ENCODE measurements at places on chromosomes 3 and 15. TPM values are rescaled to one million over a fixed set of nuclear protein-coding genes. Genes with fewer than 3 reads are reported as not detected.
A peak's percentile ranks its signal among the peaks of the same experiment; 100 is the strongest.

The FGD5 gene
- total RNA-seq: 0.22 TPM

The CA12 gene
- total RNA-seq: 1.8 TPM

The OTOL1 gene
- total RNA-seq: not detected

The DYNLT2B gene
- 9.7 TPM for total RNA-seq

The TTLL13 gene
- 1.0 TPM for total RNA-seq

The ASB14 gene
- not detected for total RNA-seq

The GNAT1 gene
- total RNA-seq: not detected

The SLC22A13 gene
- total RNA-seq: 0.47 TPM

The GRK7 gene
- not detected for total RNA-seq

DNA sequence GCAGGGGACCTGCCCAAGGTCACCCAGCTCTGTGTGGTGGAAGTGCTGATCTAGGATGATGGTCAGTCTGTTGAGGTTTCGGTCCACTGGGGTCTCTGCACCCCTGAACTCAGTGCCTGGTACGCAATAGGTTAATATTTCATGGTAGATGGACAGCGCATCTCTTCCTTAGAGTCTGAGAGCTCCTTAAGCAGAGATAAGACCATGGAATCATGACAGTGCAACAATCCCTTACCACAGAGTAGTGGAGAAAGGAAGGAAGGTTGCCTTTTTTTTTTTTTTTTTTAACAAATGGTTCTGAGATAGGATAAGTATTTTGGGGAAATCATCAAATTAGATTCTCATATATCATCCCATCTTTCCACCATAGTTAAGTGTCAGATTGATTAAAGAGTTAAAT is 79.8 kb upstream of the SLC6A1 start:
- H3K36me3 ChIP-seq: no peaks in the 10 kb centered on the region
- H3K4me1 ChIP-seq: no peaks in the 10 kb centered on the region
- no peak for DNase-seq
- H3K4me3 ChIP-seq: no peak overlapping the region

DNA sequence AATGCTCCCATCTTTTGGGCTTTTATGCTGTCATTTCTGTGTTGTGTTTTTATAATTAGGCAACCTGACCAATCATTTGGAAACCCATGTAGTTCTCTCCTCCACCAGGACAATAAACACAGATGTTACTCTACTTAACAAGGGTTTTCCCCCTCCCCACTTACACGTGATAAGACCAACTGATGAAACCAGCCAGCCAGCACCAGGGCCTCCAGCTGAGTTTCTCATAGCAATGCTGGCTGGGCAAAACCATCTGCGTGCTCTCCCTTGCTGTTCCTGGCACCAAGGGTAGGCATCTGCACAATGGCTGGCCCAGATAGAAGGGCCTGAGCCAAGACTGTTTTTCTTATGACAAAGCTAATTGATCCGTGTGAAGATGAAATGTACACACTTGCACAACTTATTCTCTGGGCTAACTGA is 310.4 kb downstream of the PLCL2 start:
- H3K27ac ChIP-seq: no peak overlapping the region
- H3K36me3 ChIP-seq: no peaks in the 10 kb centered on the region
- no peak for DNase-seq
- no peak overlapping the region for H3K4me3 ChIP-seq
- no peaks in the 10 kb centered on the region for H3K27me3 ChIP-seq

GRCh38 chr3:76998555-76998954 is 41.3 kb upstream of the ROBO2 start:
- H3K36me3 ChIP-seq: no peaks in the 10 kb centered on the region
- DNase-seq: no peak
- H3K4me3 ChIP-seq: no peak overlapping the region
- H3K27me3 ChIP-seq: no peaks in the 10 kb centered on the region
- H3K27ac ChIP-seq: no peak overlapping the region

DNA sequence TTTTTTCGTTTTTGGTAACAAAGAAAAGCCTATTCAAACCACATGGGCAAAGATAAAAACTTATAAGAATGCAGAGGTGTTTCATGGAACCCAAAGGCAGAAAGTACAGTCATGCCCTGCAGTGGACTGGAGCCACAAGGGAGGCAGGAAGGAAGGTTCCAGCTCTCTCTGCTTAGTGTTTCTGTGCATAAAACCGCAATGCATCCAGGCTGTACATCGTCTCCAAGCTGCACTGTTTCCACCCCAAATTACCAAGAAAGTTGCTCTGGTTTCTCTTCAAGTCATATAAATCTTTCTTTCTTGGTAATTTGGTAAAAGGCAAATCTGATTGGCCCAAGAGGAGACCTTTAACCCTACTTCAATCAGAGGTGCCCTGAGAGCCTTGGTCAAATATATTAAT is 15.8 kb downstream of the TRAT1 start:
- no peak overlapping the region for H3K4me3 ChIP-seq
- no peak overlapping the region for H3K27ac ChIP-seq
- DNase-seq: no peak
- no peaks in the 10 kb centered on the region for H3K36me3 ChIP-seq
- no peaks in the 10 kb centered on the region for H3K4me1 ChIP-seq

GRCh38 chr3:13574083-13574797 is 25.3 kb downstream of the FBLN2 start:
- H3K4me3 ChIP-seq: no peak overlapping the region
- peaks cover 6% of the 10 kb centered on the region for H3K4me1 ChIP-seq
- H3K36me3 ChIP-seq: no peaks in the 10 kb centered on the region
- H3K27ac ChIP-seq: no peak overlapping the region

- H3K27ac ChIP-seq: no peak overlapping the region
- H3K27me3 ChIP-seq: peaks cover 27% of the 10 kb centered on the region
- no peaks in the 10 kb centered on the region for H3K4me1 ChIP-seq
- no peak overlapping the region for H3K4me3 ChIP-seq
- no peak for DNase-seq
Observed at GRCh38 chr3:23189187-23189586, 13.9 kb upstream of the UBE2E2 start.

- H3K36me3 ChIP-seq: no peaks in the 10 kb centered on the region
- H3K4me1 ChIP-seq: no peaks in the 10 kb centered on the region
- peak; percentile 19 for DNase-seq
- no peaks in the 10 kb centered on the region for H3K27me3 ChIP-seq
- no peak overlapping the region for H3K27ac ChIP-seq
Observed at GRCh38 chr3:23999012-23999641, 54.0 kb downstream of the NR1D2 start.

GRCh38 chr3:187165144-187165543 is 25.8 kb upstream of the RPL39L start:
- H3K27me3 ChIP-seq: no peaks in the 10 kb centered on the region
- H3K4me3 ChIP-seq: no peak overlapping the region
- H3K4me1 ChIP-seq: peaks cover 2% of the 10 kb centered on the region
- DNase-seq: peak; percentile 45
- H3K27ac ChIP-seq: no peak overlapping the region

DNA sequence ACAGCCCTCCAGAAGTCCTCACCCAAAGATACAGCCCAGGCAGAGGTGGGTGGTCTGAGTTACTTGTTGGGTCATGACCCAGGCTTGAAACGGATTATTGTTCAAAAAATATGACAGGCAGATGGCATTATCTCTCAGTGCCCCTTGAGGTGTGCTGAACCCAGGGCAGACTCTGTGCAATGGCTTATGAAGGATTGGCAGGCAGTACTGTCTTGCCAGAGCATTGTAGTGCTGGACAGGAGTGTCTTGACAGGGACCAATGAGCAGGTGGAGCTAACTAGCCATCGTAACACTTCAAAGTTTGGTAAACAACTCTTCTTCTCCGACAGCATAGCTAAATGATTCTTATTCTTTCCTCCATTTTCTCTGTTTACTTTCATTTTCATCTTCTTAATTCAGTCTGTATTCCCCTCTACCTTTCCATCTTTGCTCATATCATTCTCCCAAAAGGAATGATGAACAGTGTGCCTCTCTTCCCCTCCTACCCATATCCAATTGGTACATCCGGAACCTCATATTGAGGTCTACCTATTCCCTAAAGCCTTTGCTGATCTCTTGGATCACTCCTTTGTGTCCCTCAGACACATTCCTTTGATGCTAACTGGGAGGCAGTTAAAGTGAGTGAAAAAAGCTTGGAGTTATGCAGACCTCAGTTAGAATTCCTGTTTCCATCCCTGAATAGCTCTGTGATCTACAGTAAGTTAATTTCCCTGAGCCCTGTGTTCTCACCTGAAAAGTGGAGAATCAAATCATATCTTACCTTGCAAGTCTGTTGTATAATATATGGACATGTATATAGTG is 2.6 kb upstream of the IL20RB start:
- H3K27me3 ChIP-seq: no peaks in the 10 kb centered on the region
- peak overlapping the region; percentile 26 for H3K27ac ChIP-seq
- peaks cover 49% of the 10 kb centered on the region for H3K4me1 ChIP-seq
- no peaks in the 10 kb centered on the region for H3K36me3 ChIP-seq
- no peak for DNase-seq
- peak overlapping the region; percentile 42 for H3K4me3 ChIP-seq

DNA sequence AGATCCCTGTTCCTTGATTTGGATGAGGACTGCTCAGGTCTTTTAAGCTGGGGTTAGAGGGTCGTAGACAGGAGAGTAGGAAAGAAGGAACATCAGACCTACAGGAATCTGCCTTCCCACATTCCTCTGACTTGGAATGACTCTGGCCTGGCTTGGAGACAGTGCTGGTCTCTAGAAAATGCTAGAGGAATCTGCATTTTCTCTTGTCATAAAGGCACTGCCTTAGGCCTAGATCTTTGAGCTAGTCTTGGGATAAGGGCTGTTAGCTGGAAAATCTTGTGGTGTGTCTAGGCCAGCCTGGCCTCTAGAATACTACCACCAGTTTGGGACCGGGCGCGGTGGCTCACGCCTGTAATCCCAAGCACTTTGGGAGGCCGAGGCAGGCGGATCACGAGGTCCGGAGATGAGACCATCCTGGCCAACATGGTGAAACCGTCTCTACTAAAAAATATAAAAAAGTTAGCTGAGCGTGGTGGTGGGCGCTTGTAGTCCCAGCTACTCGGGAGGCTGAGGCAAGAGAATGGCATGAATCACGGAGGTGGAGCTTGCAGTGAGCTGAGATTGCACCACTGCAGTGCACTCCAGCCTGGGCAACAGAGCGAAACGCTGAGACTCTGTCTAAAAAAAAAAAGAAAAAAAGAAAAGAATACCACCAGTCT is 17.3 kb upstream of the BSN start:
- no peak overlapping the region for H3K4me3 ChIP-seq
- H3K27me3 ChIP-seq: no peaks in the 10 kb centered on the region
- peaks cover 7% of the 10 kb centered on the region for H3K4me1 ChIP-seq
- H3K27ac ChIP-seq: no peak overlapping the region

DNA sequence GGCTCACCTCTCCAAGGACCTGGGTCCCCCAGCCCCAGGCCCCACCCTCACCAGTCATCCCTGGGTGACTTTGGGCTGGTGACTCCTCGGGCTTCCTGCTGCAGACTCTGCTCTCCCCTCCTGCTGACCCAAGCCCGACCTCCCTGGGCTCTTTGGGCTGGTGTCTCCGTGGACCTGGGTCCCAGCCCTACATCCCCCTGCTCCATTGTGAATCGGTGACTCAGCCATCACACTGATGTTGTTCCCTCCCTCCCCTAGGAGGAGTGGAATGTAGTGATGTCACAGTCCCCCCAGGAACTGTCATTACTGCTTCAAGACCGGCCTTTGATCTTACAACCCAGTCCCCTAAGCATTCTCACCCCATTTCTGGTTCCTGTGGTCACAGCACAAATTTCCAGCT is 83.7 kb downstream of the ADAMTS7 start:
- no peaks in the 10 kb centered on the region for H3K4me1 ChIP-seq
- H3K27ac ChIP-seq: no peak overlapping the region
- H3K36me3 ChIP-seq: no peaks in the 10 kb centered on the region
- no peak overlapping the region for H3K4me3 ChIP-seq

- H3K4me1 ChIP-seq: no peaks in the 10 kb centered on the region
- H3K27me3 ChIP-seq: no peaks in the 10 kb centered on the region
- H3K4me3 ChIP-seq: no peak overlapping the region
- H3K36me3 ChIP-seq: no peaks in the 10 kb centered on the region
- no peak overlapping the region for H3K27ac ChIP-seq
Observed at GRCh38 chr15:47404877-47405276, 312.4 kb upstream of the SEMA6D start.

GRCh38 chr3:54574906-54575617 is 352.8 kb downstream of the LRTM1 start:
- no peak for DNase-seq
- H3K27me3 ChIP-seq: no peaks in the 10 kb centered on the region
- H3K27ac ChIP-seq: no peak overlapping the region
- no peaks in the 10 kb centered on the region for H3K36me3 ChIP-seq
- H3K4me1 ChIP-seq: no peaks in the 10 kb centered on the region

- no peaks in the 10 kb centered on the region for H3K27me3 ChIP-seq
- no peak for DNase-seq
- no peak overlapping the region for H3K4me3 ChIP-seq
Observed at GRCh38 chr3:160904691-160905090, 148.7 kb downstream of the PPM1L start.

- DNase-seq: no peak
- H3K27me3 ChIP-seq: no peaks in the 10 kb centered on the region
- peaks cover 7% of the 10 kb centered on the region for H3K4me1 ChIP-seq
- H3K36me3 ChIP-seq: no peaks in the 10 kb centered on the region
- no peak overlapping the region for H3K4me3 ChIP-seq
Observed at GRCh38 chr15:31366169-31366734, 39.6 kb downstream of the KLF13 start.

DNA sequence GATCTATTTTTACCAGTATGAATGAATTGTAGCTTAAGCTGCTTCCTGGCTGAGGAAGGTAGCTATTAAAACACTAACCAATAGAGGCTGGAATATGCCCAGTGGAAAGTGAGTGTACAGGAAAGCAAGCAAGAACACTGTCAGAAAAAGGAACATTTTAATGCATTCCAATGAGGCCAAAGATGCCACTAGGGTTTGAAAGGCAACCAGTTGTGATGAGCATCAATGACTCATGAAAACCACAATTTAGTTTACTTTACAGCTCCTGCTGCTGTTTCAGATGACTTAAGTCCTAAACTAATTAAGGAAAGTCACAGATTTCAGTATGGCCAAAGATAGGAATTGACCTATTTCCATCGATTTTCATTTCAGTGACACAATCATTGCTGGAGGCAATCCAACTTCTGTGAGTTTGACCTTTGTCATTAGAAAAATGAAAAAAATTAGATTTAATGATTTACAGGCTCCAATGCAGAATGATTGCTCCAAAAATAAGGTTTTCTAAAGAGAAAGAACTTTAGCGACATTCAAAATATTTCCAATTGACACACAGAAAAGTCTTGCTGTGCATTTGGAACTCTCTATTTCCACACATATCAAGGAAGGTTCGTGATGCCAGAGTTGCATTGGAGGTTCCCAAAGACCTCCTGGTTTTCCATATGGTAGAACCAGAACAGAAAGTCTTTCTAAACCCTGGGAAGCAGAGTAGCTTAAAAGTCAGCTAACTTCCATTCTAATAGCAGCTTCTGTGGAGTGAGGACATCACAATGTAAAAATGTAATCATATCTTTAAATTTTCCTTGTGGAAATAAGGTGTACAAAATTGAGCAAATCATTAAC is 103.0 kb downstream of the SUCNR1 start:
- peaks cover 64% of the 10 kb centered on the region for H3K4me1 ChIP-seq
- H3K4me3 ChIP-seq: no peak overlapping the region
- DNase-seq: peak; percentile 94
- H3K27ac ChIP-seq: peak overlapping the region; percentile 92
- H3K27me3 ChIP-seq: no peaks in the 10 kb centered on the region
- 0 out of 2 replicates have a peak, but pooled peaks cover 5% of the 10 kb centered on the region for H3K36me3 ChIP-seq

GRCh38 chr3:125103406-125103805 is 47.6 kb upstream of the HEG1 start:
- no peaks in the 10 kb centered on the region for H3K4me1 ChIP-seq
- no peaks in the 10 kb centered on the region for H3K27me3 ChIP-seq
- no peak for DNase-seq
- H3K4me3 ChIP-seq: no peak overlapping the region
